Caco-2 (cell line): ENCODE measurements at places on chromosomes 7 and 10.

GRCh38 chr10:49307921-49308320, 9.0 kb downstream of the C10orf71 start:
- DNase-seq: no peak

DNA sequence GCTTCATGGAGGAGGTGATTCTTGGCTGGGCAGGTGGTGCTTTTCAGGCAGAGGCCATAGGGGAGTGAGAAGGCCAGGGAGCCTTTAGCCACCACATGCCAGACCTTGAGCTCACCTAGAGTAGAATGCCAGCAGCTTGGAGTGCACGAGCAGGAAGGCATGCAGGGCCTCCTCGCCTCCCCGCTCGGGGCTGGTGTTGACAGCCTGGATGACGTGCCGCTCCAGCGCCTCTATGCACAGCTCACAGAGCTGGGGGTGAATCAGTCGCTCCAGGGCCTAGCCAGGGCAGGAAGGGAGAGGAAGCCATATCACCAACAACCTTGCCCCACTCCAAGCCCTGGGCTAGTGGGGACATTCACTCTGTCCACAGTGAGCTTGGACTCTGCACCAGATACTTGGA, 15.7 kb downstream of the HPS1 start:
- DNase-seq: no peak

DNA sequence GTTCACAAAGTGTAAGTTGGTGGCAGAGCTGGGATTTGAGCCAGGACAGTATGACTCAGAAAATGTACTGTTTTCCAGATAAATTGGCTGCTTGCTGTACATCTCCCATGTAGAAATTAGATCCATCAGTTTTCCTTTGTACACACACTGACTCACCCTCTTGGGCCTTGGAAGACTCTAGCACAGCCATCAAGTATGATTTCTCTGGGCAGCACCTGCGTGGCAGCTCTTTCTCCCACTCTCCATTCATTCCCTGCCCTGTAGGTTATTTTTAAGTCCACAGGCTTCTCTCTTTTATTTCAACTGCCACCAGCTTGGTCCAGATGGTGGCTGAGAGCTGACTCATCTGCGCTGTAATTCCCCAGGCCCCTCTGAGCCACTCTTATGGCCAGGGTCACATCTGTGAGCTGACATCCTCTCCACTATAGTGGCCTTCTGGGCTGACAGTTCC, 28.3 kb upstream of the SDK1 start:
- no peak for DNase-seq

- no peak for DNase-seq
These were observed 376.1 kb upstream of the MTPN start for GRCh38 chr7:136353287-136353686.

GRCh38 chr7:105808209-105808608, 68.2 kb downstream of the ATXN7L1 start:
- no peak for DNase-seq

- DNase-seq: no peak
These were observed 80.6 kb upstream of the LAMB4 start for GRCh38 chr7:108210796-108211195.

DNA sequence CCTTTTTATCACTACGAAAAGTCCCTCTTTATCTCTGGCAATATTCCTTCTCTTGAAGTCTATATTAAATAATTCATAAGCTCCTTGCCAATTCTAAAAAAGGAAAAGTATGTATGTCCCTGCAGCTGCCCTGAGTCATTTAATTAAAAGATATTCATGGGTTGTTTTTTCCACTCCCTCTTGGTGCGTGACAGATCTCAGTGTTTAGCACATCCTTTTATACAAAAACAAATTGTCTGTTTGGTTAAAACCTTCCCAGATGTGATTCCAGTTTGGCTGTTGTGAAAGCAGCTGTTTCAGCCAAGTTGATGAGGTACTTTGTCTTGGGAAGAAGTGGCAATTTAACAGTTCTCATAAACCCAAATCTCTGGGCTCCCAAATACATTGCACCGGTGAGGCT, 33.8 kb upstream of the PRLHR start:
- no peak for DNase-seq

- DNase-seq: no peak
These were observed 115.1 kb downstream of the CCNY start for GRCh38 chr10:35451151-35452016.

DNA sequence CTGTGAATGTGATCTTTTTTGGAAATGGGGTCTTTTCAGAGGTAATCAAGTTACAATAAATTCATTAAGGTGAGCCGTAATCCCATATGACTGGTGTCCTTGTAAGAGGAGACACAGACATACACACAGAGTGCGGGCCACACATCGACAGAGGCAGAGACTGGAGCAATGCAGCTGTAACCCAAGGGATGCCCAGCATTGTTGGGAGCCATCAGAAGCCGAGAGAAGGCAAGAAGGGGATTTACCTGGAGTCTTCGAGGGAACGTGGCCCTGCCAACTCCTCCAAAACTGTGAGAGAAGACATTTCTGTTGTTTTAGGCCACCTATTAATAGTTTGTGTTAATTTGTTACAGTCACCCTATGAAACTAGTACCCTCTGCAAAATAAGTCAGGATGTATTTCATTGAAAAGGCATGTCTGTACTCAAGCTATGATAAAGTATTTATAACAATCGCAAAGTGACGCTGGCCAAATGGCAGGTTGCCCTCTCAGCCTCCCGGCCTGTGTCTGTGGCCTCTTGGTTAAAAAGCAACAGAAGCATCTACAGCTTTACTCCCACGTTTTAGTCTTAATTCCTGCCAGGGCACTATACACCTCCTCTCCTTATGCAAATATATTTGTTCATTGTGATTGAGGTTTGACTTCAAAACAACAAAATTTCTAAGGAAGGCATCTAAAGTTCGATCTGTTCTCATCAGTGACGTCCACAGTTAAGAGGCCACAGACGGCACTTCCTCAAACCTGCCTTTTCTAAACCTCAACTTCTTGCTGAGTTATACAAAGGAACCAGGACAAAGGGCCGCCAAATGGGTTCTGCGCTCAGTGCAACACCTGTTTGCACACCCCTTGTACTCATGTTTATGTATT, 46.8 kb downstream of the HIPK2 start:
- no peak for DNase-seq

- DNase-seq: no peak
These were observed 282.5 kb downstream of the PRPF18 start for GRCh38 chr10:13869295-13869664.

DNA sequence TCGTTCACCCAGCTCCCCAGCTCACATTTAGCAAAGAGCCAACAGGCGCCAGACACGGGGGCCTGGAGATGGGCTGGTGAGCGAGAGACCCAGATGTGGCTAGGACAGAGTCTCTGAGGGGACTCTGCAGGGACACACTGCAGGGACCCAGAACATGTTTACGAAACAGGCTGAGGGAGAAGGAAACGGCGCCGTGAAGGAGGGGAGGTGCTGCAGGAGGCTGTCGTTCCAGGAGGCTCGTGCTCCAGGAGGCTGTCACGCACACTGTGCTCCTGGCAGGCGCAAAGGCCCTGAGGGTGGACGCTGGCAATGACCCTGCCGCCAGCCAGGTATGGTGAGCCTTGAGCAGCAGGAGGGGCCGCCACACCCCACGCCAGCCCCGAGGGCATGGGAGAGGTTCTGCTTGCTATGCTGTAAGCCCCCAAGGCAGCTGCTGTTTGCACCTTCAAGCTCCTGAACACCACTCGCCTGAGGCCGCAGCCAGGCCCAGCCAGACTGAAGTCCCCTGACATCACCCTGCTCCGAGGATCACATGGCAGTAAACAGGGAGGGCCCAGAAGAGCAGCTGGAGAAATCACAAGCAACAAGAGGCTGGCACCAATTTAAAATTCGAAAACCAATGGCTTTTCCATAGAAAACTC, 27.3 kb downstream of the ADAP1 start:
- no peak for DNase-seq

DNA sequence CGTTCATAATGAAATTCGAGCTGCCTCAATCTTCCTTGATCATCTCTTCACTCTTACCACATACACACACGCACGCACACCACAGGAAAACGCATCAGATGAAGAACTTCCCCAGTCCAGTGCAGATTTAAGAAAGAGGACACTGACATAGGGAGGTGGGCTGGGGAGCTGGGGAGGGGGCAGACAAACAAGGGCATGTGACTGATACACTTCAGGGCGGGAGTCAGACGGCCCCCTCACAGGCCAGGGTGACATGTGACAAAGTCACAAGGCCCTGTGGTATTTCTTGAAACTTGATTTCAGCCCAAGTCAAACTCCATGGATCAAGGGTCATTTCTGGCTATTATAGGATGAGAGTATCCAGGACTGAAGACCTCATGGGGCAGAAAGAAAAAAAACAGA, 82.6 kb downstream of the KCNMA1 start:
- no peak for DNase-seq

DNA sequence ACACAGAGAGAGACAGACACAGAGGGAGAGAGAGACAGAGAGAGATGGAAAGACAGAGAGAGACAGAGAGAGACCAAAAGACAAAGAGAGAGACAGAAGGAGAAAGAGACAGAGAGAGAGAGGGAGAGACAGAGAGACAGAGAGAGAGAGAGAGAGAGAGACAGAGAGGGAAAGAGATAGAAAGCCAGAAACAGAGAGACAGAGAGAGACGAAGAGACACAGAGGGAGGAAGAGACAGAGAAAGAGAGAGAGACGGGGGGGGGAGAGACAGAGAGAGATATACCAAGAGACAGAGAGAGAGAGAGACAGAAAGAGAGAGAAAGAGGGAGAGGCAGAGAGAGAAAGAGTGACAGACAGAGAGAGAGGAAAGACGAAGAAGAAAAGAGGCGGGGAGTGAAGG, 10.2 kb downstream of the VSTM4 start:
- DNase-seq: no peak

DNA sequence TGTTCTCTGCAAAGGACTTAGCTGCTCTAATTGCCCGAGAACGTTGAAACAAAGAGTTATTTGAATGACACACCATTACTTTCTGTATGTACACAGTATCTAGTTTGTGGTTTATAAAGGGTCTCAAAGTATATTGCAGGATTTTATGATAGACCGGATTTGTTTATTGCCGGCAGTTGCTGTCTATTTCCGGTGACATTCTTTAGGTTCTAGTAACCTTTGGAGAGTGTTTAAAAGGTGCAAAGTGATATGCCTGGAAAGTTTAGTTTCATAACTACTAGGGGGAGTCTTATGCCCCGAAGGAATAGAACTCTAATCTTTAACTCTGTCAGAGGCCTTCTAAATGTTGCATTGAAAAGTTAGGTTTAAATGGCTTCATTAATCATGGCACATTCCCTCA, 63.8 kb downstream of the PAPSS2 start:
- no peak for DNase-seq

DNA sequence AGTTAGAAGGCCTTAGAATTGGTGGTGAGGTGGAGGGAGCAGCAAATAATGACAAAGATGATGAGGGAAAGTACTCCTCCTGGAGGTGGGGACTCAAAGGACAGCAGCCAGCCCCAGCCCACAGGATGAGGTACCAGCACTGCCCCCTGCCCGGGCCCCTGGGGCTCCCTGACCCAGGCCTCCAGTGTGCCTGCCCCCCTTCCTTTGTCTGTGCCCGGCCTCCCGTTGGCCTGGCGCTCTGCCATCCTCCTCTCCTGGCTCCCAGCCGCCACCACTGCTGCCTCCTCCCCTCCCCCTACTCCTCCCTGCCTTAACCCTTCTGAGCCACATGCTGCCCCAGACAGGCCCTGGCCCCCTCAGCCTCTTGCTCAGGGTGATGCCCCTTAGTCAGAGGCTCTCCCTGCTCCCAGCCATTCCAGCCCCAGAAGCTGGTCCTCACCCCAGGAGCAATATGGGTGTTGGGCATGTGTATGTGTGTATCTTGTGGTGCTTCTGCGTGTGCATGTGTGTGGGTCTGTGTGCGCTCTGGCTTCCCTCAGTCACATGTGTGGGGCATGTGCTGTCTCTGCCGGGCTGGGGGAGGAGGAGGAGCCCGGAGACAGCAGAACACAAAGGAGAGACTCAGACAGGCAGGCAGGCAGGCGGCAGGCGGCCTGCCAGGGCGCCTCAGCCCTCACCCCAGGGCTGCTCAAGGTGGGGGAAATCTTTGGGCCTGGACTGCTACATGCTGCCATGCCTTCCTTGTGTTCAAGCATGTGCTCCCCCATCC, 2.6 kb downstream of the LDB1 start:
- DNase-seq: no peak

DNA sequence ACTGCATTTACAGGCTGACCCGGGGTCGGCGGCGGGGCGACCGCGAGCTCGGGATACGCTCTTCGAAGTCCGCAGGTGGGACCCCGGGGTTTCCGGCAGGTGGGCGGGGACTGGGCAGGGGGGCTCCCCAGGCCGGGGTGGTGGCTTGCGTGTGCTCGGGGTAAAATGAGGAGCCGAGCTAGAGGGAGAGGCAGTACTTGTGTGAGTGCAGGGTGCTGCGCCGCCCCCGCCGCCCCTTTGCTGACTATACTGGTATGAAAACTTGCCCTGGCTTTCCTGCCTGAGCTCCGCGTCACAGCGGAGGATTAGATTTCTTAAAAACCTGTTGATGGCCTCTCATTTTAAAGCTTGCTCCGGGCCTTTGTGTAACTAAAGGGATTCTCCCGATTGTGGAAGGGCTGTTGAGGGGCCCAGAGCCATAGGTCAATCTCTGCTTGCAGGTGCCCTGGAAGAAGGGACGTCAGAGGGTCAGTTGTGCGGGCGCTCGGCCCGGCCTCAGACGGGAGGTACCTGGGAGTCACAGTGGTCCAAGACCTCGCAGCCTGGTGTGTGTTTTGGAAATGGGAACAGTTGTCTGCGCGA, 488 bp downstream of the ARMC10 start:
- peak; percentile 66 for DNase-seq

DNA sequence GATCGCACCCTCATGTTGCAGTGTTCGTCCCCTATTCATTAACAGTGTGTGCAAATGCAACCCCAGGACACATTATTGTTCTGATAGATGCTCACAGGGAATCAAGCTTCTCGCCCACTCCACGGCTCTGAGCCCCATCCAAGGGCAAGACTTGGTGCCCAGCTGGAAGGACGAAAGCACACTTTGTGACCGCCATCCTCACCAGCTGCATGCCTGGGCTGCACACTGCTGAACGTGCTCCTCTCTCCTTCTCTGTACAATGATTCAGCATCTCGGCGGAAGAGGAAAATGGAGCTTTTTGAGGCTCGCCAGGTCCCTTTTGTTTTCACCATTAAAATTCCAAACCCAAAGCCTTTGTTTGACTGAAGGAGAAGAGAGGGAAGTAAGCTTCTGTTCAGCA, 41.9 kb downstream of the MKI67 start:
- no peak for DNase-seq
